ENCODE measurements at places on chromosomes 5 and 9.

DNA sequence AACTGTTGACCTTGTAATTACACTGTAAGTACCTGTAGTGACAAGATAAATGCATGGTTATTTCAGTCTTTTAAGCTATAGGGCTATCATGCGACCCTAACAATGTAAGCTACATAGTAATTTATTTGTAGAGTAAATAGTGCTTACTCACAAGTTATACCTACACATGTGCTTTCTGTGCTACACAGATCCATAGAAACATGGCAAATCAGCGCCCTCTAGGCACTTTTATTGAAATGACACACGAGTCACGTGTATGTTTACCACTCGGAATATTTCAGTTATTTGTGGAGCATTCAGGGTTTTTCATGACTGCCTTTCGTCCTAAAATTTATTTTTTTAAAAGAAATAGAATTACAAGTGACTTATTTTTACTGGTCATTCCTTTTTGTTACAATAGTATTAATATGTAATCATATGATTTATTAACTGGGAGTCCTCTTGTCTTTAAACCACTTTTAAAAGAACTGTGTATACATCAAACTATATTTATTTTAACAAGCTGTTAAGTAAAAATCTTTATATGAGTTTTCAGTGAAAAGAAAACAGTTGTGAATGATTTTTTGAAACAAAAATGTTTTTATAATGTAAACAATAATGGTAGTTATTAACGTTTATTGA lies 1242.3 kb upstream of the WWC1 start:
- no peak for DNase-seq

DNA sequence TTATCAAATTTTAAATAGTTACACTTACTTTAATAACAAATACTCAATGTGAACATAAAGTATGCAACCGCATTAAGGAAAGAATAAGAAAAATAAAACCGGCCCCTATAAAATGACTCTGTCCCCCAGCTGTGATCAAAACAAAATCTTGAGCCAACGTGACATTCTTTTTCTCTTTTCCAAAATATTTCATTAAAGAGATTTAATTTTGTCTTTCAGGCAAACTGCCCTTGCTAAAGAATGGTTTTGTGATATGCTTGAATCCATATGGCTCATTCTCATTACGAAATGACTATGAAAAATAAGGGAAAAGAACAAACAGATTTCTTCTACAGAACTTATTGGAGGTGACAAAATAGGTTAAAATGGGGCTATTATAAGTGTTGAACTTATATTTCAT lies 197.0 kb downstream of the NR2F1-AS1 start:
- DNase-seq: no peak

GRCh38 chr5:139312075-139312474 lies 18.5 kb downstream of the MATR3 start:
- DNase-seq: no peak

DNA sequence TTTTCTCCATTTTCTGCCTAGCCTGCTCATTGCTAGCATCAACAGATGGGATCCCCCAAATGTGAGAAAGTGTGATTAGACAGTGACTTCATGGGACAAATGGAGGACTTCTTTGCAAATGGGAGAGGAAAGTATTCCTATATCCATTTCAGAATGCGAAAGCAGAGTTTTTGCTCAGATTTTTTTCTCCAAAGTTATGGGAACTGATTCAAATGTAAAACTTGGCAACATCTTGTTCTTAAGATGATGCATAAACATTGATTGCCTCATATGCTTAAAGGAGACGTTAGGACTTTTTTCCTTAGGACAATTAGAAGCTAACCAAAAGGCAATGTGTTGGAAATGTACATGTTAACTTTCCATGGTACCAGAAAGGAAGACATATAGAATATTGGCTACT lies 704.3 kb upstream of the ZNF608 start:
- no peak for DNase-seq

DNA sequence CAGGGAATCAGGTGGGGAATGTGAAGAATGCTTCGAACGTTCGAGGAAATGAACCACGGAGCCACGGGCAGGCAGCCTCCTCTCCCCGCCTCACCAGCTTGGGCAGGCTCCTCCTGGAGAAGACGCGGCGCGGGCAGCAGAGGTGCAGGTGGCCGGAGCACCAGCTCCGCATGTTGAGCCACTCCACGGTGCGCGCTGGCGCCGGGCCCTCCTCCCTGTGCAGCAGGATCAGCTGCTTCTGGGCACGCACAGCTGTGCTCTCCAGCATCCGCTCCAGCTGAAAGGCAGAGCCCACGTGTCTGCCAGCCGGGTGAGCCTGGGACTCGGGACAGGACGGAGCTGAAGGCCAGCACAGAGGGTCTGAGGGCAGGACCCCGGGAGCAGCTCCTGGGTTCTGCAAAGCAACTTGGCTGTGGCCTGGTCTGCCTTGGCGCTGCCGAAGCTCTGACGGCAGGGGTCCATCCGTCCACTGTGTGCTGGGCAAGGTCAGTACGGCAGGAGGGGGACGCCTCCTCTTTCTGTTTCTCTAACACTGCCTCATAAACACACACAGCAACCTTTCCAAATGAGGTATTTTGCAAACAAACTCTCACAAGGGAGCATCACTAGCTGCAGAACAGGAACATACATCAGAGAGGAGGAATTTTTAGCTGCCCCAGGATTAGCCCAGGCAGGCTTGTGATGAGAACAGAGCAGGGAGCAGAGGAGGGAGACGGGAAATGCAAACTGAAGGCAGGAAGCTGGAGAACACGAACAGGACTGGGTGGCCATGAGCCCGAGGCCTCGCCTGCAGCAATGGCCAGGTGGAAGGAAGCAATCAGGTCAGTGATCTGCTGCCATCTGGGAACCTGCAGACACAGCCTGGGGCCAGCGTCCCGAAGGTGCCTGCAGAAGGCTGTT lies 20.1 kb upstream of the NSMF start:
- DNase-seq: no peak

GRCh38 chr5:76859591-76860247 lies 9.9 kb downstream of the S100Z start:
- DNase-seq: no peak

DNA sequence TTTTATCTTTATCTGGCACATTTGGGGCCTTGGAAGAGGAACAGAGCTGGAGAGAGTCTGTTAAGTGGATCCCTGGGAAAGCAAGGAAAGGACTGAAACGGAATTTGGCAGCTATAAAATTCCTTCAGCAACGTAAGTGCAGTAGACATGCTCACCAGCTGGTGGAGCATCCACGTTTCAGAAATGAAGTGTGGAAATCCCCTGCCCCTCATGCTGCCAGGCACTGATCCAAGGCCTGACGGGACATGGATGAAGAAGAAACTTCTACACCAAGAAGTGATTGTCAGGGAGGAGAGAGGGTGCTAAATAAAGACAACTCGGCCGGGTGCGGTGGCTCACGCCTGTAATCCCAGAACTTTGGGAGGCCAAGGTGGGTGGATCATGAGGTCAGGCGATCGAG lies 209.3 kb downstream of the ROR2 start:
- DNase-seq: no peak

DNA sequence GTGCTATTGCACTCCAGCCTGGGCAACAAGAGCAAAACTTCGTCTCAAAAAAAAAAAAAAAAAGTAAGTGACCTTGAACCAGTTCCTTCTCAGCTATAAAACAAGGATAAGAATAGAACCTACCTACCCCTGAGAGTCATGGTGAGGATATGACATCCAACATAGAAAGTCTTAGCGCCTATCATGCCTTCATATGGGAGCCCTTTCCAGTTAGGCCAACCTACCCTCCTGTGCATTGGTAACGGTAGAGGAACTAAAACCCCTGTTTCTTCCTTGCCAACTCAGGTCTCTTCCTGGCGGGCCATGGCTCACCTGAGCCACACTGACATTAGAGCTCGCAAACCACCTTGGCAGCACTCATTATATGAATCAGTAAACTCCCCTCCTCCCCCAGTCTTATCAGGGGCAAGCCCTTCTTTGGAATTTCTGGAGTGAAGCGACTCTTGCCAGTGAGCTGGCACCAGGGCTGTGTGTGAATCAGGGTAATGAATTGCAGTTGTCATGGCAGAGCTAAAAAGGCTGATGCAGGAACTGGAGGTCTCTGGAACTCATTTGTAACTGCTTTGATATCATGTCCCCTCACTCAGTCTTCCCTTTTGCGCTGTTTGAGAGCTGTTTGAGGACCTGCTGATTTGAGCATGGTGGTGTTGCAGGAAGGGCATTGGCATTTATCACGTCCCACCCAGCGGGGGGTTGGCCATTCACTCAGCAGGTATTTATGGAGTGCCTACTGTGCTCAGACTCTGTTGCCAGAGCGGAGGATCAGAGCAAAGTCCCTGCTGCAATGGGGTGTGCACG lies 10.3 kb downstream of the WWC1 start:
- DNase-seq: no peak

DNA sequence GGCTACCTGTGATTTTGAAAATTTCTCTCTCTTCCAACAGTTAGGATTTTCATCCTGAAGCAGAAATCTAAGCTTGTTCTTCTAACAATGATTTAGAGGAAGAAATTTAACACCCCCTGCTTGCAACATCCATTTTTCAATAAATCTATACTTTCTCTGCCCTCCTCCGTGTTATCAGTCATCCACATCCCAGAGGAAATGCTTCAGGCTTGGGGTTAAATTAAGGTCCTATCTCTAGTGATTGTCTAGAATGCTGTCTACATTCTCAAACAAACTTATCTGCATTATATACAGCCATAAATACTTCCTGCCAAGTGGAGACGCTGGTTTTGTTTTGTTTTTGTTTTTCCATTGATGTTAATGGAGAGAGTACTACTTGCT lies 371.0 kb downstream of the CSNK1G3 start:
- no peak for DNase-seq

DNA sequence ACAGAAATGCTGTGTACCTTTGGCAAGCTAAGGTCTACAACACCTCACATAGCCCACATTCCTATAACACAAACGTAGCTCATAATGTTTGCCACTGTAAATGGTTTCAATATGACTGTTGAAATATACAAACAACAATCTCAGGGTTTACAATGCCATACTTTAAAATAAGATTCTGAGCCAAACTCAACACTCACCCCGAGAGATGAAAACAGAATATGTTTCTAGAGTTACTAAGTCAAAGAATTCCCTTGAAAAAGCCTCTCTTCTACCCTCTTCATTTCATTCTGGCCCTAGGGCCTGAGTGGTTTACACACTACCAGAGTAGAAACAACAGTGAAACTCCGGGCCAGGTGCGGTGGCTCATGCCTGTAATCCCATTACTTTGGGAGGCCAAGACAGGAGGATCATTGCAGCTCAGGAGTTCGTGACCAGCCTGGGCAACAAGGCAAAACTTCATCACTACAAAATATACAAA lies 72.6 kb downstream of the MYO10 start:
- DNase-seq: no peak

All from germinal center (tissue), 1 donor.